ENCODE measurements at places on chromosomes 5 and 9. TPM values are rescaled to one million over a fixed set of nuclear protein-coding genes. Genes with fewer than 3 reads are reported as not detected.

DNA sequence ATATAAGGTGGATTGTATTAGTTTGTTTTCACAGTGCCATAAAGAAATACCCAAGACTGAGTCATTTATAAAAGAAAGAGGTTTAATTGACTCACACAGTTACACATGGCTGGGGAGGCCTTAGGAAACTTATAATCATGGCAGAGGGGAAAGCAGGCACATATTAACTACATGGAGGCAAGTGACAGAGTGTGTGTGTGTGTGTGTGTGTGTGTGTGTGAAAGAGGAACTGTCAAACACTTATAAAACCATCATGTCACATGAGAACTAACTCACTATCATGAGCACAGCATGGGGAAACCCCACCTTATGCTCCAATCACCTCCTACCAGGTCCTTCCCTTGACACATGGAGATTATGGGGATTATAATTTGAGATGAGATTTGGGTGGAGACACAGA lies 118.6 kb downstream of the SPEF2 start:
- no peak overlapping the region for H3K27ac ChIP-seq
- H3K27me3 ChIP-seq = no peaks in the 10 kb centered on the region
- H3K4me3 ChIP-seq = no peak overlapping the region
- peaks cover 2% of the 10 kb centered on the region for H3K4me1 ChIP-seq
- no peak for DNase-seq
- H3K36me3 ChIP-seq = no peaks in the 10 kb centered on the region

- peaks cover 24% of the 10 kb centered on the region for H3K36me3 ChIP-seq
- H3K4me1 ChIP-seq = peaks cover 73% of the 10 kb centered on the region
Measured at GRCh38 chr9:89418882-89419640, 78.9 kb downstream of the SEMA4D start.

- no peak overlapping the region for H3K4me3 ChIP-seq
- H3K27ac ChIP-seq = no peak overlapping the region
- DNase-seq = no peak
- H3K27me3 ChIP-seq = no peaks in the 10 kb centered on the region
- H3K4me1 ChIP-seq = no peaks in the 10 kb centered on the region
Measured at GRCh38 chr5:96292582-96293247, 140.3 kb downstream of the PCSK1 start.

DNA sequence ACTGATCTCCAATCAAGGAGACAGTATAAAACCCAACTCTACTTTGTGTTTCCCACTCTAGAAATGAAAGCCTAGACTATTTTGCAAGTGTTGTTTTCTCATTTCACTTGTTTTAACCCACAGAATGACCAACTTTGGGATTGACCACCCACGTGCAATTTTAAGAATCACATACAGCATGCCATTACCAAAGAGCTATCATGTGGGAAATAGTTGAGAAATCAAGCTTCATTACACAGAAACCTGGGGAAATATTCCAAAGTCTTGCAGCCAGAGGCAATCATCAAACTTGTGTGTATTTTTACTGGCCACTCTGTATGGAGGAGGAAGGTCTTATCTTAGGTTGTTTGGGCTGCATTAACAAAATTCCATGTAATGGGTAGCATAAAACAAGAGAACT lies 451.4 kb upstream of the DAB2 start:
- no peak for DNase-seq
- H3K4me3 ChIP-seq = no peak overlapping the region
- H3K27ac ChIP-seq = no peak overlapping the region
- H3K36me3 ChIP-seq = no peaks in the 10 kb centered on the region
- H3K27me3 ChIP-seq = no peaks in the 10 kb centered on the region

The PCDHGA5 gene
- total RNA-seq = 1.2 TPM

The MLANA gene
- not detected for total RNA-seq

DNA sequence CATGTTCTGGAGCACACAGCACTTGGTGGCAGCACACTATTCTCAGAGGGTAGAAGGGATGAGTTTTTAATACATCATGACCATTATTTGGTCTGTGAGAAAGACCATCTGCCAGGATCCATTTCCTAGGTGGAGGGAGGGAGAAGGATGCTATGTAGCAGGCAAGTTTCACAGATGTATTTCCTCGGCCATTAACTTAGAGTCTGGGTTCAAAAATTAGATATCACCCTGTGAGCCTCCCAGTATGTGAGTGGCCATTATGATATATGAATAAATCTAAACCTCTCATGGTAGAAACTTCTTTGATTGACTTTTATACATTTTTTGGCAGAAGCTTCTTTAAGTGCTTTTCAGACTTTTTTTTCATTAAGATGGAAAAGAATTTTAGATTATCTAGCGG lies 133.9 kb downstream of the SREK1 start:
- no peak for DNase-seq
- no peaks in the 10 kb centered on the region for H3K4me1 ChIP-seq
- no peak overlapping the region for H3K4me3 ChIP-seq
- no peak overlapping the region for H3K27ac ChIP-seq
- H3K27me3 ChIP-seq = peaks cover 28% of the 10 kb centered on the region
- no peaks in the 10 kb centered on the region for H3K36me3 ChIP-seq

DNA sequence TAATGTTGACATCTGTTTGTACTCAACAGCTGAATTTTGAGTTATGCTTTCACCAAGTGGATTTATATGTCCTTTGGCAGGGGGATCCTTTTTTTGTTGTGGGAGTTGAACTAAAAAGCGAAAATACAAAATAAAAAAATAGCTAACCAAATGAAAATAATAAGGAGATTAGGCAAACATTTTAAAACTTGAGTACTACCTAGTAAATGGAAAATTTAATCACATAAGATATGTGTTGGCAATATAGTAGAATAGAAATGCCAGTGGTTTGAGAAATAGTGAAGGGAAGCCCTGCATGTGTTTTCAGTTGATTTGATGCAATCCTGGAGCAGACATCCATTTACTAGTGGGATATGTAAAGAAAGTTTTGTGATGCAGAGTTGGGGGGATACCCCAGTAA lies 98.0 kb downstream of the RASGRF2 start:
- no peaks in the 10 kb centered on the region for H3K27me3 ChIP-seq
- no peak for DNase-seq
- H3K36me3 ChIP-seq = no peaks in the 10 kb centered on the region
- H3K4me3 ChIP-seq = no peak overlapping the region
- H3K4me1 ChIP-seq = no peaks in the 10 kb centered on the region
- no peak overlapping the region for H3K27ac ChIP-seq

GRCh38 chr5:112552791-112553190 lies 133.7 kb upstream of the EPB41L4A start:
- no peak overlapping the region for H3K4me3 ChIP-seq
- peaks cover 33% of the 10 kb centered on the region for H3K4me1 ChIP-seq
- DNase-seq = no peak
- H3K36me3 ChIP-seq = no peaks in the 10 kb centered on the region
- no peaks in the 10 kb centered on the region for H3K27me3 ChIP-seq

The C6 gene
- total RNA-seq = not detected

The PHYHD1 gene
- 1.0 TPM for total RNA-seq

DNA sequence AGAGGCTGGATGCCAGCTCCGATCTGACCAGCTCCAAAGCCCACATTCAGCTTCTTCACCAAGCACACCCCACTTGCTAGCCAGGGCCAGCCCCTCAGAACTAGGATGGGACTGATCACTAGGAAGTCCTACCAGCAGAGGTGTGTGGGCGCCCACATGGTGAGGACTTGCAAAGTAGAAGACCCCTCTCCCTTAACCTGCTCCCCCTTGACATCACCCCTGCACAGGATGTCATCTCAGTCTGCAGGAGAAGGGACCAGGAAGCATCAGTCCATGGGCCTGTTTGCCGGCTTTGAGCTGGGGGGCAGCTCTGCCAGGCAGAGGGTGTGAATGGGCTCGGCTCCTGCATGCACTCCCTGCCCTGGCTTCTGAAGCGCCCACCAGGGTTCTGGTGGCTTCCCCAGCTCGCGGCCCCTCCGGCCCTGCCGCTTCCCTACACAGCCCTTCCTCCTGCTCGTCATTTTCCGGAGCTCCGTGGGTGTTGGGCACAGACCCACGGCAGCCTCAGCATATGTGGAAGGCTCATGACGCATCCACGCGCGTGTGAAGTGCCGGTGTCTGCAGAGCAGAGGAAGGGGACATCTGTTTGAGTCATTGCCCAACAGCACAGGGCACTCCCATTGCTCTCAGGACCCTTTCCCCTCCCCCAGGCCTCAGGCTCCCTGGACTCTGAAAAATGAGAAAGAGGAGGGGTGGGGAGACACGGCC lies 3.7 kb upstream of the FAM78A start:
- H3K27me3 ChIP-seq = peaks cover 12% of the 10 kb centered on the region
- DNase-seq = no peak
- peaks cover 15% of the 10 kb centered on the region for H3K36me3 ChIP-seq

DNA sequence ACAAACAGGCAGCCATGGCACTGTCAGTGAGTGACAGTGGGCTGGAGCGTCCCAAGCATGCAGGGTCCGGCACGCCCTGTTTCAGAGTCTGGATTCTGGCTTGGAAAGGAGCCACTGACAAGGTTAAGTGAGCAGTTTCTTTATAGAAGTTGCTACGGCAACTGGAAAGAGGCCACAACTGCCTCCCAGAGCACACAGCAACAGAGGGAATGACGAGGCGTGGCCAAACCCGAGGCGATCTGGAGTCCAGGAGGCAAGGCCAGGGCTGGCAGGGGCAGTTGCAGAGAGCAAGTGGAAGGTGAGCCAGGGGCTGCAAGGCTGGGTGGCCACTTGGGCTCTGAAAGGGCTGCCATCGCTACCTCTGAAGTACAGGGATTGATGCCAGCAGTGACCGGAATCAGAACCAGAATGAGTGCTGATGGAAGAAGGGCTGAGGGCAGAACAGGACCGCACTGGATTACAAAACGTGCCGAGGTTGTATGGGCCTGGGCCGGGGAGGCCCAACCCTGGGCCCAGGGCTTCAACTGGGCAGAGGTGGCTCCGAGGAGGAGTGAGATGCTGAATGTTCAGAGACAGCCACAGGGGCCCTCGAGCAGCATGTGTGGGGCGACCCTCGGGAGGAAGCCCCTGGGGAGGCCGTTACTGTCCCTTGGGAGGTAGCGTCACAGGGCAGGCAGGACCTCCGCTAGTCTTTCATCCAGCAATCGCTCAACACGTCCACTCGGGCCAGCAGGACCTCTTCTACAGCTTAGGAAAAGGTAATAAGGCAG lies 4.6 kb downstream of the MRPL41 start:
- no peak overlapping the region for H3K4me3 ChIP-seq
- no peak overlapping the region for H3K27ac ChIP-seq
- peaks cover 6% of the 10 kb centered on the region for H3K4me1 ChIP-seq
- H3K36me3 ChIP-seq = peaks cover 55% of the 10 kb centered on the region
- no peaks in the 10 kb centered on the region for H3K27me3 ChIP-seq
- DNase-seq = no peak

The MEIKIN gene
- total RNA-seq = not detected

DNA sequence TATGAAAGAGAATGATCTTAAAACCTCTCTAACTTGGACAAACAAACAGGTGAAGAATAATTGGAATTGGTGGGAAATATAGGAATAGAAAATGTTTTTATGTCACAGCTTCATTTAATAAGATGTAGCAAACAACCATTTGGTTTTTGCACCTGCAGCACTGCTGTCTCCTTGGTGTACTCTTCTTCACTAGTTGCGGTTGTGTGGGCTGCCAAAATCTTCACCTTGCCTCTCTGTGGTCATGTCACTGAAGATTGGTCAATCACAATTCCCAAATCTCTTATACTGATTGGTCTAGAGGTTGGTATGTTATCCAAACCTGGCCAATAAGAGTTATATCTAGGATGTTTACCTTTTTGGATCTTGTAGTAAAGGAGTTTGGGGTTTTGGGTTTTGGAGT lies 88.7 kb downstream of the FGF10 start:
- no peaks in the 10 kb centered on the region for H3K27me3 ChIP-seq
- H3K36me3 ChIP-seq = no peaks in the 10 kb centered on the region
- H3K4me1 ChIP-seq = no peaks in the 10 kb centered on the region
- H3K27ac ChIP-seq = no peak overlapping the region

- no peak overlapping the region for H3K4me3 ChIP-seq
- no peak for DNase-seq
- peaks cover 39% of the 10 kb centered on the region for H3K36me3 ChIP-seq
- H3K4me1 ChIP-seq = no peaks in the 10 kb centered on the region
- H3K27me3 ChIP-seq = no peaks in the 10 kb centered on the region
Measured at GRCh38 chr9:75010570-75010969, 17.5 kb downstream of the CARNMT1 start.

Data from activated B cell treated with CpG ODN at 0.5 μM for 24 hours (primary cell).